T-helper 1 cell treated with Interleukin-12 subunit alpha and Interleukin-12 subunit beta and Interleukin-4 antibody, amounts not matched to agents 30 ng/mL and 1 ng/mL, for 36 hours (primary cell): ENCODE measurements at places on chromosomes 1 and 21. TPM values are rescaled to one million over a fixed set of nuclear protein-coding genes. Genes with fewer than 3 reads are reported as not detected.

AQP10 gene
- not detected in 2 replicates for total RNA-seq

C1orf185 gene
- total RNA-seq: not detected in 2 replicates

NFASC gene
- total RNA-seq: 0.12 and 0.20 TPM in 2 replicates

PRDM16 gene
- 0.05 and 0.07 TPM in 2 replicates for total RNA-seq

TTC22 gene
- 10.2 and 11.0 TPM in 2 replicates for total RNA-seq

HSF2BP gene
- 0.44 and 0.71 TPM in 2 replicates for total RNA-seq

FAM177B gene
- total RNA-seq: not detected in 2 replicates

GBP5 gene
- 836 and 845 TPM in 2 replicates for total RNA-seq

RNU1-2 gene
- total RNA-seq: 2,156 and 2,251 TPM in 2 replicates

SPRR2G gene
- total RNA-seq: not detected in 2 replicates

KLF17 gene
- not detected in 2 replicates for total RNA-seq

S100A6 gene
- total RNA-seq: 410 and 418 TPM in 2 replicates

TFF2 gene
- not detected in 2 replicates for total RNA-seq

B3GALT2 gene
- 2.1 and 2.9 TPM in 2 replicates for total RNA-seq

LENEP gene
- 0.93 and 0.98 TPM in 2 replicates for total RNA-seq

LCE1A gene
- not detected in 2 replicates for total RNA-seq

MCOLN2 gene
- 38.5 and 41.2 TPM in 2 replicates for total RNA-seq

CNKSR1 gene
- 3.9 and 4.8 TPM in 2 replicates for total RNA-seq

KRTAP7-1 gene
- total RNA-seq: not detected in 2 replicates

MROH9 gene
- not detected in 2 replicates for total RNA-seq

RCOR3 gene
- total RNA-seq: 40.5 and 41.8 TPM in 2 replicates

MXRA8 gene
- 0.25 and 0.27 TPM in 2 replicates for total RNA-seq

IL19 gene
- not detected in 2 replicates for total RNA-seq

PTAFR gene
- 0.49 and 0.90 TPM in 2 replicates for total RNA-seq

EPHA8 gene
- total RNA-seq: not detected in 2 replicates

SLAMF7 gene
- 56.4 and 60.1 TPM in 2 replicates for total RNA-seq

PRELP gene
- total RNA-seq: not detected in 2 replicates

RHD gene
- not detected in 2 replicates for total RNA-seq

S100A10 gene
- total RNA-seq: 263 and 272 TPM in 2 replicates
